ENCODE measurements at places on chromosomes 13 and 19.

DNA sequence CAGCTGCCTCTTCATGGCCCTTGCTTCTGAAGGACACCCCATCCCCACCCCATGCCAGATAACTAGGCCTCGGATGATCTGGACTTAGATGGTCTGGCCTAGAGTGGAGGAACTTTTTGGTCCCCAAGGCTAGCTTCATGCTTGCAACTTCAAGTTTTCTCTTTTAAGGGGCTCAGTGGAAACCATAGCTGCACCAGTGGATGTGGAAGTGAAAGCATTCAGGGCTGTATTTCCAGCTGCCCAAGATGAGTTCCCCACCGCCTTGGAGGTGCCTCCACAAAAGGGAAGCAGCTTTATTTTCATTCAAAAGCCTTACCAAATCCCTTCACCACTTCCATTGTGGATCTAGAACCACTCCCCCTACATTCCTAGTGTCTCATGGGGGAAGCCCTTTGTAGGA, 17.6 kb upstream of the GSX1 start:
- no peak for DNase-seq

- no peak for DNase-seq
Measured at GRCh38 chr19:49700563-49700962, 9.6 kb downstream of the CPT1C start.

DNA sequence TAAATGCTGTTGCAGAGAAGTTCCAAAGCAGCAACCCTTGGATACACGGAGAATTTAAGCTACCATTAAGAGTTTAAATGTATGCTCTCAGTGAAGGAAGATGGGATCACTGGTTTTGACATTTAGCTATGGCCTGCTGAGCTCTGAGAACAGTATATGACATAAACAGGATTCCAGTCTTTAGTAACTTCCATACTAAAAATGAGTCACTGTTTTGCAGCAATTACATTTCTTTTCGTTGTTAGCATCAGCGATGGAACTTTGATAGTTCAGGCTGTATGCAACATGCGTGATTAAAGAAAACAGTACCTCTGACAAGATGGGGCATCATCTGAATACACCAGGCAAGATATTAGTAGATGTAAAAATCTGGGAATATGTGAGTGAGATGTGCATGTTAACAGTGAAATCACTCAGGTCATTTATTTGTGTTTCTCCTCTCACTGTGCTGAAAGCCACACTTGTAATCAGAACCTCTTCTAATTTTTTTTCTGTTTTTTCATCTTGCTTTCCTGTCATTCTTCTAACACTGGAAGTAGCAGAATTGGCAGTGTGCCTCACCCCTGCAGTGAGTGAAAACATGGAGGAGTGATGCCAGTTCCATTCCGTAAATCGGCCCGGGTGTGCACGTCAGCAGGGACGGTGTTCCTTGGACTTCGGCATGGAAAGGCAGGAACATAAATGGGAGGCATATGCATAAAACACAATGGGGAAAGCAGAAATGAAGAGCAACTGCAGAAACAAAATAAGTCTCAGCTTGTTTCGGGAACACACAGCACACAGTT, 361.5 kb downstream of the OXGR1 start:
- DNase-seq = no peak

GRCh38 chr19:50792272-50793250, 2.3 kb downstream of the ACP4 start:
- no peak for DNase-seq

DNA sequence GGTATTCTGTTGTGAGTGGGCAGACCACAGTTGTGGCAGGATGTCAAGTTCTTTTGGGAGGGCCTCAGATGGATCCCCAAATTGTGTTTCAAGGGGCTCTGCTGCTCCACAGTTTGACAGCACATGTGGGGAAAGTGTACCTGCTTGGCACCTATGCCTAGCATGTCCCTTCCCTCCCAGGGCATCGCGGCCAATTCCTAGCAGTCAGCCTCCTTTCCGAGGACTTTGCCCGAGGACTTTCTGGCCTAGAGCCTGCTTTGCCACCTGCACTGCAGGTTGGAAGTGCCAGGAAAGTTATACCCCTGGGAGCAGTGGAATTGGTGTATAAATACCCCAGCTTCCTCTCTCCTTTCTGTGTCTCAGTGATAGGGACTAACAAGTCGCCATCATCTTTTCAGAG, 11.9 kb upstream of the GPR12 start:
- no peak for DNase-seq

- DNase-seq = no peak
Measured at GRCh38 chr13:110485604-110486003, 75.9 kb downstream of the RAB20 start.

- DNase-seq = no peak
Measured at GRCh38 chr19:31500197-31500830, 151.1 kb upstream of the TSHZ3 start.

GRCh38 chr19:42397263-42398166, 7.4 kb upstream of the CNFN start:
- no peak for DNase-seq

DNA sequence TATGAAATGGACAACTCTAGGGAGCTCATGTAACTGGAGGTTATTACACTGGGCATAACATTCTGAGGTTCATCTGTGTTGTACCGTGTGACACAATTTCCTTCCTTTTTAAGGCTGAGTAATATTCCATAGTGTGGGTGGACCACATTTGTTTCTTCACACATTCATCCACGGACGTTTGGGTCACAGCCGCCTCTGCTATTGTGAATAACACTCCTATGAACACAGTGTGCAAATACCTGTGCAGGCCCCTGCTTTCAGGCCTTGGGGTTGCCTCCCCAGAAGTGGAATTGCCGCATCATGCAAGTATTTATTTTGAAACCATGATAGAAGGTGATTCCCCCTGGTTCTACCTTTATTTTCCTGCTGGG, 63.4 kb upstream of the MCF2L start:
- DNase-seq = no peak

DNA sequence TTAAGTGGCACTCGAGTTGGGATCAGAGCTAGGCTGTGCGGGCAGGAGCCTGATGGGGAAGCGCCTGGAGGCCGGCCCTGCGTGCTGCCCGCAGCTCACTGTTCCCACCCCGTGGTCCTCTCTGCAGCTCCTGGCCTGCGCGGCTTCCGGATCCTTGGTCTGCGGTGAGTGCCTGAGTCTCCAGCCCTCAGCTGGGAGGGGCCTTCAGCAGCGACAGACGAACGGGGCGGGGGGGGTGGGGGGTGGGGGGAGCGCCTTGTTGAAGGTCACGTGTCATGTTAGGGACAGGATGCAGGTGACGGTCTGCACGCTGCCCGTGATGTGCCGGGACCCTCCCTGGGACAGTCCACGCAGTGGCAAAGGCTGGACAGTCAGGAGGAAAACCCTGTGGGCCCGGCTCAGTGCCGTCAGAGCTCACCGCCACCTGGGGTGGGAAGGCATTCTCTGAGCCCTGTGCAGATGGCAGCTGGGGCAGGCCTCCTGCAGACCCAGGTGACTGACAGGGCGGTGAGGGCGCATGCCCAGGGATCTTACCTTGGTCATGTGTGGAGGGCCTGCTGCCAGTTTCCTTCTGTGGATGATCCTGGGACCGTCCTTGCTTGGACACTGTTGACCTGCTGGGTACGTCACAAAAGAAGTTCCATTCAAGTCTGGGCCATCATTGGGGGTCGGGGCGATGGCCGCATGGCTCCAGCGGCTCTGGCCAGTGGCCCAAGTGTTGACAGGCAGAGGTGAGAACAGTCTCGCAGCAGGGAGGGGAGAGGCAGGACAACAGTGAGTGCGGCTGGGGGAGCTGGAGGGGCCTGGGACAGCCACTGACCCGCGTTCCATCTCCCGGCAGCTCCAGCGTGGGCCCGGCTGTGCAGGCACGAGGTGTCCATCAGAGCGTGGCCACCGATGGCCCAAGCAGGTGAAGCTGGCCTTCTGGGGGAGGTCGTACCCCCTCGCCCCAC, 4.3 kb downstream of the NDUFS7 start:
- no peak for DNase-seq

DNA sequence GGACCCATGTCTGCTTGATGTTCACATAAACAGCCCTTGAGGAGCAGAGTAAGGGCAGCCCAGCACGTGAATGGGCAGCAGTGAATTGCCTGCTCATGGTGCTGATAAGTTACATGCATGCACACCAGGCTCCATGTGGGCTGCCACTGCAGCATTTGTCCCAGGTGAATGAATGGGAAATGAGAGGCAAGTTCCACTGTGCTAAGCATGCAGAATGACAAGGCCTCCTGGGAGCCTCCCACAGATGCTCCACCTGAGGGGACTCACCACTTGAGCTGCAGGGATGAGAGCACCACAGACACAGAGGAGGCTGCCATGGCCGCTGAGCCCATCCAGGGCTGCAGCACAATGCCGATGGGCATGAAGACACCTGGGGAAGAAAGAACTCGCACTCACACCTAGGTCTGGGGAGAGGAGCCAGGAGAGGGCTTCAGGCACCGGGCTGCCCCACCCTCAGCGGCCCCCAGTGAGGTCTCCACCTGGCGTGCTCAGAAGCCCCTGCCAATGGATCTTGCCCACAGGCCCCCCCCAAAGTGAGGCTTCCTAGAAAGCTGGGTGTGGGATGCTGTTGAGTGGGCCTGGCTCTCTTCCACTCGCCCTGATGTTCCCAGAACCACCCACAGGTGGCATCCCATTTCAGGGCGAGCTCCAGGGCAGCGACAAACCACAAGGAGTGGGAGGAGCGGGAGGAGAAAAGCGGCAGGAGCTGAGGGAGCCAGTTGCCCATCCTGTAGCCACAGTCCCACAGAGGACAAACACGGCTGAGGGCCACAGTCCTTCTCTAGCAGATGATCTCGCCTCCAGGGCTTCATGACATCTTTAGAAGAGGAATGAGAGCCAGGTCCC, 73.8 kb downstream of the CCDC70 start:
- DNase-seq = no peak

All from stimulated activated CD8-positive, alpha-beta memory T cell treated with anti-CD3 and anti-CD28 coated beads, Interleukin-2, amount 100 ng/mL, for 48 hours (primary cell).